Right renal pelvis (tissue), 4 donors: ENCODE measurements at places on chromosomes 3 and 15. TPM values are rescaled to one million over a fixed set of nuclear protein-coding genes. Genes with fewer than 3 reads are reported as not detected.

- DNase-seq, result no peak
Measured at GRCh38 chr3:102471001-102471400, 36.2 kb downstream of the ZPLD1 start.

The ADPRH gene
- polyA plus RNA-seq, result 6.6 TPM

DNA sequence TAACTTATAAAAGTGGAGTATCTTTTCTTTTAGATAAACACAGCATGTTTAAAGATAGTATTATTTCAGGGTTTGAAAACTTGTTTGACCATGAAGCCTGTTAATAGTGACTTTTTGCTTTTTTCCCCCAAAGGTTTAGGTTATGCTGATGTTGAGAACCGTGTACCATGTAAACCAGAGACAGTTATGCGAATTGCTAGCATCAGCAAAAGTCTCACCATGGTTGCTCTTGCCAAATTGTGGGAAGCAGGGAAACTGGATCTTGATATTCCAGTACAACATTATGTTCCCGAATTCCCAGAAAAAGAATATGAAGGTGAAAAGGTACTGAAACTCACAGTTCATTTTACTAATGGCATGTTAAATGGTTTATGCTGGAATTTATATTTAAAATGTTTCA is 5.1 kb downstream of the LACTB start:
- no peak for DNase-seq

DNA sequence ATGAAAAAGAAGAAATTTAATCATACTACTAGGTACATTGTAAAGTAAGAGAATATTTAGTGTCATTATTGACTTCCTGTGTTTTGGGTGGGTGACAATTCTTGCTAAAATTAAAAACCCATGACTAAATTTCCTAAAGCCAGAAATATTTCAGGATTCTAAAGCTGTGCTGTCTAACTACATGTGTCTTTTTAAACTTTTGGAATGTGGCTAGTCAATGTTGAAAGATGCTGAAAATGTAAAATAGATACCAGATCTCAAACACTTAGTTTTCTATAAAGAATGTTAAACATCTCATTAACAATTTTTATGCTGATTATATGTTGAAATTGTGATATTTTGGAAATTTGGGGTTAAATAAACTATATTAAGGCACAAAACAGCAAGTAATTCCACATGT is 308.9 kb upstream of the TMCO5A start:
- DNase-seq, result no peak

DNA sequence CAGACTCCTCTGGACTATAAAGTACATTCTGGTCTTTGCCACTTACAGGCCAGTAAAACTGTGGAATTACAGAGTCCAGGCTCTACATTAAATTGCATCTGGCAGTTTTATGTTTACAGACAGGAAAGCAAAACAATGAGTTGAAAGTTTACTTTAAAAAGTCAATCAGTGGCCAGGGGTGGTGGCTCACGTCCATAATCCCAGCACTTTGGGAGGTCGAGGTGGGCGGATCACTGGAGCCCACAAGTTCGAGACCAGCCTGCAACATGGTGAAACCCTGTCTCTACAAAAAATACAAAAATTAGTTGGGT is 53.8 kb downstream of the TM4SF4 start:
- DNase-seq, result no peak

DNA sequence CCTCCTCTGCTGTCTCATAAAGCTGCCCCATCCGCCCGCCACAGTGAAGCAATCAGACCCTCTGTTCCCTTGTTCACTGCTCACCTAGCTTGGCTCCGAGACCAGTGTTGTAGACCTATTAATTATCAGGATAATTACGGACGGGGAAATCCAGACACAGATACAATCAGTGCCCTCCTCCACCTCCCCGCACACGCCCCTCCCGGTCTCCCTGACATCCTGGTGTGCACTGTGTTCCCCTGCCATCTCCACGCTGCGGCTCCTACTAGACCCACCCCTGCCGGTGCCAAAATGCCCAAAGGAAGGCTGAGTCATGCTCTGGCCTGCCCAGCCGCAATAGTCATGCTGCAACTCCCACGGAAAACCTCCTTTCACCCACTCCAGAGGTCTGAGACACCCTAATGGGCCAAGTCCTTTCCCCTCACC is 277.3 kb upstream of the TLE3 start:
- DNase-seq, result no peak

DNA sequence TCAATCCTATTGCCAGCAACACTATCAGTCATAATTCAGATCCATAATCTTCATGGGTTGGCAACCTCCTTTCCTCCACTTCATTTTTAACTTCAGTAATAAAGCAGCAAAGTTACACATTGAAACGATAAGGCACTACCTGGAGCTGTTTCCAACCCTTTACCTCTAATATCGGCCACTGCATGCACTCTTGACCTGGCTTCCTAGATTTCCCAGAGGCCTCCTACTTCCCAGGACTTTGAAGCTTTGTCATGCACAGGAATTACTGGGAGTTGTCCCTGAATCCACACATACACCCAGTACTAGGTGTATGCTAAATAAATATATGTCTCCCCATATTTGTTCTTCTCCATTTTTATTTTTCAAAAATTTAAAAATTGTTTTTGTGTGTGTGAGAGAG is 126.1 kb downstream of the PLD1 start:
- no peak for DNase-seq

- DNase-seq, result peak; percentile 33
Measured at GRCh38 chr3:190862209-190863118, at the start of gene GMNC. GMNC (minus strand) TSS chr3:190862694; CDS start chr3:190862615, 79 bp downstream.

- DNase-seq, result no peak
Measured at GRCh38 chr15:53862386-53862785, 102.9 kb upstream of the WDR72 start.

DNA sequence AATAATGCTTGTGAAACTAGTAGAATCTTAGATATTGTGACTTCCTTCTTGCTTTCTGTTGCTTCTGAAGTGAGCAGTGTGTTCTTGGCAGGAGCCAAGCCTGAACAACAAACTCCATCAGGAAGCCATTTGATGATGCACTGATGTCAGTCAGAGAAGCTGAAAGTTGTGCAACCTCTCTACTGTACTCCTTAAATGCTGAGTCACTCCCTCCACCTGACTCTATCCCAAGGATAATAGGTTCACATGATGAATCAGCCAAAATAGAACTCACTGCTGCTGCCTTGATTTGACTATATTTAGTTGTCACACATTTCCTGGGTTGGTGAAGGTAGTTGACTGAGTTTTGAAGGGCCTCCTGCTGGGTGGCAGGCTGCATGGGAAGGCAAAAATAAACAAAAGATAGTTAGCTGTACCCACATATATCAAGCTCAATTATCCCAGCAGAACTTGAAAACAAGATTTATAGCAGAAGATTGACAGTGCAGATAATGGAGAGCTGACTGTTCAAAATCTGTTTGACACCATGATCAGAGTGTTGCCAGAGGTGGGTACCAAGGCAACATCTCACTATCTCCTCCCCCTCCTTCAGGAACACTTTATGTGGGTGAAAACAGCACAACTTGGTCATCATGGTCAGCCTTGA is 328.4 kb upstream of the DPH6 start:
- no peak for DNase-seq

The DNASE1L3 gene
- polyA plus RNA-seq, result 13.1 TPM

DNA sequence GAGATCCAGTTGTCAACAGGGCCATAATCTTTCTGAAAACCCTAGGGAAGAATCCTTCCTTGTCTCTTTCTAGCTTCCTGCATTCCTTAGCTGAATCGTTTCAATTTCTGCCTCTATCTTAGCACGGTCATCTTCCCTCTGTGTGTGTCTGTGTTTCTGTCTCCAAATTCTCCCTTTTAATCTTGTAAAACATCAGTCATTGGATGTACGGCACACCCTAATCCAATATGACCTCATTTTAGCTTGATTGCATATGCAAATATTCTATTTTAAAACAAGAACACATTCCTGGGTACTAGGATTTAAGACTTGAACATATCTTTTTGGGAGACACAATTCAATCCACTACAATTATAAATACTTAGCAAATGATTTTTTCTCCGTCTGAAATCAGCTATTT is 600.3 kb downstream of the GBE1 start:
- no peak for DNase-seq

The CYP1A1 gene
- not detected for polyA plus RNA-seq

The MED12L gene
- polyA plus RNA-seq, result 1.6 TPM

GRCh38 chr3:163175970-163176369 is 1679.4 kb downstream of the OTOL1 start:
- DNase-seq, result no peak

GRCh38 chr3:67154429-67154828 is 156.3 kb downstream of the KBTBD8 start:
- no peak for DNase-seq

DNA sequence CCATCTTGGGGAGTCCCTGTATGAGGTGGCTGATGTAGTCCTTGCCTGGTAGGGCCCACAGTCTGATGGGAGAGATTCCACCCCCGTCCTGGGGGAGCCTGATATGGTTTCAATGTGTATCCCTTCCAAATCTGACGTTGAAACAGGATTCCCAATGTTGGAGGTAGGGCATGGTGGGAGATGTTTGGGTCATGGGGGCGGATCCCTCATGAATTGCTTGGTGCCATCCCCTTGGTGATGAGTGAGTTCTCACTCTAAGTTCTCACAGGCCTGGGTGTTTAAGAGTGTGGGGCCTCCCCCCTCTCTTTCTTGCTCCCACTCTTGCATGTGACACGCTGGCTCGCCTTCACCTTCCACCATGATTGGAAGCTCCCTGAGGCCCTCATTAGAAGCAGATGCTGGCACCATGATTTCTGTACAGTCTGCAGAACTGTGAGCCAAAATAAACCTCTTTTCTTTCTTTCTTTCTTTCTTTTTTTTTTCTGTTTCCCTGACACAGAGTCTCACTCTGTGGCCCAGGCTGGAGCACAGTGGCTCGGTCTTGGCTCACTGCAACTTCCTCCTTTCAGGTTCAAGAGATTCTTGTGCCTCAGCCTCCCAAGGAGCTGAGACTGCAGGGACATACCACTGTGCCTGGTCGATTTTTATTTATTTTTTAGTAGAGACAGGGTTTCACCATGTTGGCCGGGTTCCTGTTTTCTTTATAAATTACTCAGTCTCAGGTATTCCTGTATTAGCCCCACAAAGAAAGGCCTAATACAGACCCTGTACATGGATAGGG is 28.6 kb downstream of the ITGA11 start:
- DNase-seq, result no peak

The AADACL2 gene
- not detected for polyA plus RNA-seq

DNA sequence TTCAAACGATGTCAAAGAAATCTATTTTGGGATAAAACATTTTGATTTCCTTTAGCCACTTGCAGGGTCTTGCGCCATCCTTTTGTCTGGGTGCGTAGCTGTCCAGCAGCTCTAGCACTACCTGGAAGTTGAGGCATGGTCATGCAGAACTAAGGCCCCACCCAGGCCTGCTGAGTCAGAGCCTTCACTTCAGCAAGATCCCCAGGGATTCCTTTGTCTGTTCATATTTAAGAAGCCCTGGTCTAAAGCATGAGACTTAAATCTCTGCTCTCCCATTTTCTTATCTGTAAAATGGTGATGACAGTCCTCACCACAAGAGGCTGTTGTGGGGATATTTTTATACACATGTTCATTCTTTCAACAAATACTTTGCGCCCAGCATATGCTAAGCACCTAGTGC is 99.0 kb upstream of the CTDSPL start:
- DNase-seq, result no peak

GRCh38 chr15:25410649-25411048 is 28.2 kb downstream of the UBE3A start:
- no peak for DNase-seq

The PPP1R14D gene
- polyA plus RNA-seq, result 0.46 TPM

The CDHR4 gene
- polyA plus RNA-seq, result not detected

The GOLGA6L4 gene
- polyA plus RNA-seq, result 11.6 TPM

DNA sequence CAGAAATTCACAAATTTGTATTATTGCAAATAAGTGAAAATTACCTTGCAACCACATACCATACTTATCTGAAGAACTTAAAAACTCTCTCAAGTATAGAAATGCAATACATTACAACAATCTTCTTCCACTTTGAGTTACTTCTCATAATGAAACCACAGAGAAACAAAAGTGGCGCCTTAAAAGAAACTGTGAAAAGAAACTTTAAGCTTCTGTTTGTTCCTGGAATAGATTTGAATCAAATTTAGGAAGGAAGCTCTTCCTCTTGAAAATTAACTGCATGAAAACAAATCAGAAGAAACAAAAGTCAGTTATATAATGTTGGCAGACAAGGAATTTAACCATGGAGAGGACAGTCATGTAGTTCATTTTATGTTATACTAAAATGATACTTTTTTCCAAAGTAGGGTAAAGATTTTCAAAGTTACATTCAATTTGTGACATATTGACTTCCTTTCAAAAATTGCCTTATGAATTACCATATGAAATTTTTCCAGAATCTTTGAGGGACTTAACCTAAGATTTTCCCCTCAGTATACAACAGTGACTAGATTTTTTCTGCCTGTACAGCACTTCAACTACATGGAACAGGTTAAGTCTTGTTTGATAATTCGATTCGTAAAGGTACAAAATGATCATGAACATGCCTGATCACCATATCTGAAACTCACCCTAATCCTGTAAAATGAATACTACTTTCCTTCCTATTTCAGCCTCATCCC is 57.6 kb upstream of the TNFSF10 start:
- no peak for DNase-seq

- no peak for DNase-seq
Measured at GRCh38 chr15:87562203-87562602, 694.3 kb downstream of the NTRK3 start.

- DNase-seq, result no peak
Measured at GRCh38 chr3:152328841-152329240, 60.1 kb downstream of the MBNL1 start.

DNA sequence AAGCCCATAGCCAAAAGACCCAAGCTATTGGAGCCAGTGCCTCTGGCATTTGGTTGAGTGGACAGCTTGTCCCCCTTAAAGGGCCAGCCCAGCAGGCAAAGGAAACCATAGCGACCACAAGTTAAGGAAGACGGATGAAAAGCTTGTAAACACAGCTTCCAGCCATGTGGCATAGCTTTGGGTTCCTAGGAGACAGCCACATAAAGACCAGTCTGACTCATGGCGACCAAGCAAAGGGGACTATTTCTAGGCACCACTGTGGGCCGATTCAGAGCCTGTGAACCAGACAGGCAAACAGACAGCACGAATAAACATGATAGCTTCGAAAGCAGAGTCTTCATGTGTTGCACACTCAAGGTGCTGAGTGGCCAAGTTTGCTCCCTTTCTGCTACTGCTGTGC is 30.5 kb upstream of the SRGAP3 start:
- no peak for DNase-seq

GRCh38 chr3:182644013-182644412 is 149.3 kb upstream of the ATP11B start:
- DNase-seq, result no peak

The SPRED1 gene
- polyA plus RNA-seq, result 39.2 TPM

The GOLGA8T gene
- polyA plus RNA-seq, result not detected

GRCh38 chr15:25089577-25089976 is 134.8 kb downstream of the SNRPN start:
- no peak for DNase-seq

GRCh38 chr3:46917257-46917656 is 39.7 kb downstream of the PTH1R start:
- DNase-seq, result no peak
